CD4-positive, alpha-beta T cell treated with Interleukin-1 beta for 1 hour (primary cell): ENCODE measurements at places on chromosomes 13 and 19.

- DNase-seq, result no peak
Measured at GRCh38 chr19:48413879-48414587, 20.6 kb downstream of the GRIN2D start.

DNA sequence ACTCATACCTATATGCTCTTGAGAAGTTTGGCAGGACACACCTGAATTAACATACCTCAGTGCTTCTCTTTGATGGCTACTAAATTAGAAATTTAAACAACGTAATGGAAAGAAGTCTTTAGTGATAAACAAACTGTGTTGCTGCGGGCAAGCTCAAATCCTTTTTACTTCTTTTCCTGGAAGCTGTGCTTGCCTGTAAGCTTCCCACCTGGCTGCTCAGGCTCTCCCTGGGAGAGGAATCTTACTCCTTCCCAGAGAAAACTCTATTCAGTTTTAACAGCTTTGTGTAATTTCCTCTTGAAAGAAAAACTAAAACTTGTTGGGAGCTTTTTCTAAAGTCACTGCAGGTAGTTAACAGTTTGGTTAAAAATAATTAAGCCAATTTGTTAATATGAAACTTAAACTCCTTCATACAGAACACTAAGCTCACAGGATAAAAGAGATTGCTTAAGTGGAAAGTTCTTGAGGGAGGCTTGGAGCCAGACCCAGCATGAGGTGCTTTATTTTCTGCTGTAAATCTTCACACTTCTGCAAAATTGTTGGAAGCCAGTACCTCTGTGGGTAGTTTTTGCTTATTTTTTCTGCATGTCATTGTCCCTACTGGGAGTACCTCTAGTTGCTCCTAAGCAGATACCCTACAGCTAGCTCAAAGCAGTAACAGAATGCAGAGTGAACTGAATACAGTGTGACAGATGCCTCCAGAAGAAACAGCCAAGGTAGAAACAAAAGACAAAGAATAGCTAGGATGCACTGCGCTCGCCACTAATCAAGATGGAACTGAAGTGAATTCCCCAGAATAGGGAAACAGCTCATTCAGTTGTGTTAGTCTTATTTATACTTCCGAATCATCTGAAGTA, 1253.0 kb downstream of the PCDH17 start:
- no peak for DNase-seq

DNA sequence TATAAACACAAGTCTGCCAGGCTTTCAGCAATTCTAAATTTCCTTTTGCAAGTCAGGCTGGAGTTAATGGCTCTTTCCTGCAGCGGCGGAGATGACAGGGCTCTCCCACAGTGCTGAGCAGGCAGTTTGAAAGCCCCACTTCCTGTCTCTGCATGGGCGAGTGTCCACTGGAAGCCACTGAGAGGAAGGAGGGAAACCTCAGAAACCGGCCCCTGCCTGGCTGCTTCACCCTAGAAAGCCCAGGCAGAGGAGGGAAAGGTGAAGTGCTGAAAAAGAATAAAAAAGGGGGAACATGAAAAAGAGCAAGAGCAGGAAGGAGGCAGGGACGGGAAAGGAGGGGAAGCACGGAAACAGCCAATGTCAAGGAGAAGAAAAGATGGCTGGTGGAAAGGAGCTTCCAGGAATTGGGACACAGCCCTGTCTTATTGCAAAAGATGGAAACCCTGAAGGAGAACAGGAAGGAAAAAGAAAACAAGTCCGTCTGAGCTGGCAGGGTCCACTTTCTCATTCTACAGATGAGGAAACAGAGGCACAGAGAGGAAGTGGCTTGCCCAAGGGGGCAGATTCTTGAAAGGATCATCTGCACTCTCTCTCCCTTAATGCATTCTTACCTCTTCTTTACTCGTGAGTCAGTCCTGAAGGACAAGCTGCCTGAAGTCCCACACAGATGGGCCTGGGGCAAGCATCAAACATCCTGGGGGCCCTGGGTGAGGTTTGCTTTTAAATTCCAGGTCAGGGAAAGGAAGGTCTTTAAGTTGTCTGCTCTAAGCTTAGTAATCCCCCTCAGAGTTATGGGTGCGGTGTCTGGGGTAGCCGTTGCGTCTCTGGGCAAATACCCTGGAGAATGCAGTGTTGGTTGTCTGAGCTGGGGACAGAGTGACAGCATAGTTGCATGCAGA, 38.8 kb upstream of the ALOX5AP start:
- no peak for DNase-seq

GRCh38 chr13:114099918-114100445, 32.4 kb downstream of the RASA3 start:
- no peak for DNase-seq

- DNase-seq, result no peak
Measured at GRCh38 chr13:109870696-109871370, 84.5 kb upstream of the IRS2 start.

DNA sequence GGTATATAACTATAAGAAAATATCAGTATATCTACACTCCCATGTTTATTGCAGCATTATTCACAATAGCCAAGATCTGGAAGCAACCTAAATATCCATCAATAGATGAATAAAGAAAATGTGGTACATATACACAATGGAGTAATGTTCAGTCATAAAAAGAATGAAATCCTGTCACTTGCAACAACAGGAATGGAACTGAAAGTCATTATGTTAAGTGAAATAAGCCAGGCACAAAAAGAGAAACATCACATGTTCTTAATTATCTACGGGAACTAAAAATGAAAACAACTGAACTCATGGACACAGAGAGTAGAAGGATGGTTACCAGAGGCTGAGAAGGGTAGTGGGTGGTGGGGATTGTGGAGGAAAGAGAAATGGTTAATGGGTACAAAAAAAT, 665.2 kb downstream of the TBC1D4 start:
- DNase-seq, result no peak
